ENCODE measurements at places on chromosomes 6 and 20.

GRCh38 chr6:155638200-155638599 lies 182.6 kb upstream of the NOX3 start:
- DNase-seq: no peak

DNA sequence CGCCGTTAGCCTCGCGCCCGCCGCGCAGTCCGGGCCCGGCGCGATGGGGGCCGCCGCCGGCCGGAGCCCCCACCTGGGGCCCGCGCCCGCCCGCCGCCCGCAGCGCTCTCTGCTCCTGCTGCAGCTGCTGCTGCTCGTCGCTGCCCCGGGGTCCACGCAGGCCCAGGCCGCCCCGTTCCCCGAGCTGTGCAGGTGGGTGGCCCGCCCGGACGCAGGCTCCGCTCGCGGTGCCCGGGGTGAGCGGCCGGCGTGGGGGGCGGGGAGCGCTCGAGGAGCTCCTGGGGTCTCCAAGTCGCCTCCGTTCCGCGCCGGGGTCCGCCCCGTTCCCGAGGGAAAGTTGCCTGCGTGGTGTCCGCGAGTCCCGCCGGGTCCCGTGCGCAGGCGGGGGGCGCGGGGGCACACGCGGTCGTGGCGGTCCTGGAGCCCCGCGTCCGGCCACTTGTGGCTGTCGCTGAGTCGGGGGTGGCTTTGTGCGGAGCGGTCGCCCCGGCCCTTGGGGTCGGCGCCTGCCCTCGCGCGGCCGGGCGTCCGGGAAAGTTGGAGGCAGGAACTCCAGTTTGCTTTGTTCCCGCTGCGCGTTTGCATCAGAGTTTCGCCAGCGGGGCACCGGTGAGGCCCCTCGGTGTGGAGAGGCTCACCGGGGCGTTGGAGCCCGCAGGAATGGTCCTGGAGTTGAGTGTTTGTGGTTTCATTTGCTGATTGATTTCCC lies 476 bp downstream of the IGF2R start:
- peak; percentile 36 for DNase-seq

DNA sequence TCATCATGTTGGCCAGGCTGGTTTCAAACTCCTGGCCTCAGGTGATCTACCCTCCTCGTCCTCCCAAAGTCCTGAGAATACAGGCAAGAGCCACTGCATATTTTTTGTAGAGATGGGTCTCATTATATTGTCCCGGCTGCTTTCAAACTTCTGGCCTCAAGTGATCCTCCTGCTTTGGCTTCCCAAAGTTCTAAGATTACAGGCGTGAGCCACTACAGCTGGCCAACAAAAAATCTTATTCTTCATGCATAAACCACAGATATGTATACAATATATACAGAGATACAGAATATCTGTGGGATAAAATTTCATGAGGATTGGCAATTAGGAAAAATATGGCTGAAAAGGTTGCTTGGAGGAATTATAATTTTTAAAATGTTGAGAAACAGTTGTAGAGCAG lies 49.9 kb downstream of the SLC35A1 start:
- no peak for DNase-seq

GRCh38 chr6:23086100-23086499 lies 516.7 kb downstream of the HDGFL1 start:
- DNase-seq: no peak

DNA sequence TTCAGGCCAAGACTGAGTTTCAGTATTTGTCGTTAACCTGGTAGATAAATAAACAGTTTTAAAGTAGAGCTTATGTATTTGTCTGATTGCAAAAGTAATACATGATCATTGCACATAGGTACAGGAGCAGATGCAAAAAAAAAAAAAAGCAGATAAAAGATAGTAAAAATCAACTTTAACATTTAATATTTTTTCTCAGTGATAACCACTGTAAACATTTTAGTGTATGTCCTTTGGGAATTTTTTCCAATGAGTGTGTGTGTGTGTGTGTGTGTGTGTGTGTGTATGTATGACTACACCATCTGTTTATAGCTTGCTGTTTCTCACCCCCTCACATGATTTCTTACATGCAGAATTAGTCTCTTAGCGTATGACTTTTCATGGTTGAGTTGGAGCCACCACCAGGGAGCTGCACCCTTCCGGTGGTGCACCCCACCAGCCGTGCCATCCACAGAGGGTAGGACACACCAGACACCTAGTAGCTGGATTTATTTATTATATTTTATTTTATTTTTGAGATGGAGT lies 26.3 kb downstream of the WRNIP1 start:
- no peak for DNase-seq

DNA sequence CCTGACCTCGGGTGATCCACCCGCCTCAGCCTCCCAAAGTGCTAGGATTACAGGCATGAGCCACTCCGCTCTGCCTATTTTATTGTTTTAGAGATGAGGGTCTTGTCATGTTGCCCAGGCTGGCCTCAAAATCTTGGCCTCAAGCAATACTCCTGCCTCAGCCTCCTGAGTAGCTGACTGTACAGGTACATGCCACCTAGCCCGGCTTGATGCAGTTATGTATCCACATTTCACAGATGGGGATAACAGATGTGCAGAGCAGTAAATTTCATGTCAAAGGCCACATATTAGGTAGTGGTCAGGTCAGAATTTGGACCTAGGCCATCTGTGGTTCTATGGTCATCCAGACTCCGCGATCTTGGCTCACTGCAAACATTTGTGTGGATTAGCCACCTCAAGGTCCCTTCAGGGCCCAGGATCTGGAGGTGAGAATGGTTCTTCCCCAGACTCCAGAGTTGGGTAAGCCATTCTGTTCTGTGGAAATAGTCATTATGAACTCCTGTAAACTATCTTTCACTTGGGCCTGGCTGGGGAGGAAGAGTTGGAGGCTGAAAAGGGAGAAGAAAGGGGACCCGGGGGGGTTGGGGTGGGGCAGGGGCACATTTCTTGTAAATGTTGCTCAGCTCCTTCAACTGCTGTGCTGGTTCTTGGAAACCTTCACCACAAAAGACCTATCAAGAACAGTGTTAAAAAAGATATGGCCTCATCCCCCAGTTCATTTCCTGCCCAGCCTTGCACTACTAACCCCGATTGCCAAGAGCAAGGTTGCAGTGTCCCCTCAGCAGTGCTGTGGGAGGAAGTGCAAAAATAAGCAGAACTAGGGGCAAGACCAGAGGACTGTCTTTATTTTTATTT lies 13.0 kb downstream of the PIM1 start:
- no peak for DNase-seq

DNA sequence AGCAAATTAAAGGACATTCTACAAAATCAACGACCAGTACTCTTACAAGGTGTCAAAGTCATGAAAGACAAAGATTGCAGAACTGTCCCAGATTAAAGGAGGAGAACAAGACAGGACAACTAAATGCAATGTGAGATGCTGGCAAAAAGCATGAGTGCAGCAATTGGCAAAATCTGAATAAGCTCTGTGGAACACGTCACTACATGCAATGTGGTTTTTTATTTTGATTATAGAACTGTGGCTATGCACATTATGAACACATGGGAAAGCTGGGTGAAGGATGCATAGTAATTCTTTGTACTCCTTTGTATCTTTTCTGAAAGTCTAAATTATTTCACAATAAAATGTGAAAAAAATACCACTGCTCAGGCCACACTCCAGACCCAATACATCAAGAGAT lies 509.4 kb downstream of the KIF16B start:
- no peak for DNase-seq

- no peak for DNase-seq
Measured at GRCh38 chr20:9974324-9974723, 60.5 kb upstream of the ANKEF1 start.

- no peak for DNase-seq
Measured at GRCh38 chr20:52864916-52865605, 107.1 kb upstream of the TSHZ2 start.

- no peak for DNase-seq
Measured at GRCh38 chr20:29298759-29299613, 1958.5 kb upstream of the DEFB115 start.

DNA sequence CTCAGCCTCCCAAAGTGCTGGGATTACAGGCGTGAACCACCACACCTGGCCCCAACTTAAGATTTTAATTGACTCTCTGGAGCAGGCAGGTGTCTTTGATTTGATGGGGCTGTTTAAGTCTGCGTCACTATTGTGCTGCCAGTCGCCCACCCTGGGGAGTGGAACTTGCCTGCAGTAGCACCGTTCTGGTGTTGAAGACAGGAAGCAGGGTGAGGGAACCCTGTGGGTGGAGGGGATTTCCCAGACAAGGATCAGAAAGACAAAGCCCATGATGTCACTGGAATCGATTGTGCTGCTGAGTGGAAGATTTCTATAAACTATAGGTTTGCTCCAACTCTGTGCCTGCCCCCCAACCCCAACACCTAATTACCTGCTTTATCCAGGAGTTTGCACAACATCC lies 11.0 kb downstream of the ALDH8A1 start:
- no peak for DNase-seq

GRCh38 chr6:110002676-110003075 lies 24.6 kb downstream of the GPR6 start:
- DNase-seq: no peak

DNA sequence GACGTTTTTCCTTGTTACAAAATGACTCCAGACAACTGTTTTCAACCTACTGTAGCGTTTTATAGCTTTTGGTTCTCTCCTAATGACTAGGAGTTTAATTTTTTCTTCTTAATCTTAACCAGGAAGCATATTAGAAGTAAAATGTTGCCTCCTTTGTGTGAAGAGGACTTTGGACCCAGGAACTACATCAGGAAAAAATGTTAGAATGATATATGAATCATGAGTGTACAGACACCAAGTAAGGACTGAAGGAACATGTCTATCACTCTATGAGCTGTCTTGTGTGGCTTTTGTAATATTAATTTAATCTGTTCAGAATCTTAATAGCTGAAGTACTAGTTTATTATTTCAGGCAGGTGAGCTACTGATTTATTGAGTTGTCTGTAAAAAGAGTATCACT lies 71.0 kb upstream of the MARCKS start:
- no peak for DNase-seq
